ENCODE measurements at places on chromosomes 4 and X. TPM values are rescaled to one million over a fixed set of nuclear protein-coding genes. Genes with fewer than 3 reads are reported as not detected.
A peak's percentile ranks its signal among the peaks of the same experiment; 100 is the strongest.

DNA sequence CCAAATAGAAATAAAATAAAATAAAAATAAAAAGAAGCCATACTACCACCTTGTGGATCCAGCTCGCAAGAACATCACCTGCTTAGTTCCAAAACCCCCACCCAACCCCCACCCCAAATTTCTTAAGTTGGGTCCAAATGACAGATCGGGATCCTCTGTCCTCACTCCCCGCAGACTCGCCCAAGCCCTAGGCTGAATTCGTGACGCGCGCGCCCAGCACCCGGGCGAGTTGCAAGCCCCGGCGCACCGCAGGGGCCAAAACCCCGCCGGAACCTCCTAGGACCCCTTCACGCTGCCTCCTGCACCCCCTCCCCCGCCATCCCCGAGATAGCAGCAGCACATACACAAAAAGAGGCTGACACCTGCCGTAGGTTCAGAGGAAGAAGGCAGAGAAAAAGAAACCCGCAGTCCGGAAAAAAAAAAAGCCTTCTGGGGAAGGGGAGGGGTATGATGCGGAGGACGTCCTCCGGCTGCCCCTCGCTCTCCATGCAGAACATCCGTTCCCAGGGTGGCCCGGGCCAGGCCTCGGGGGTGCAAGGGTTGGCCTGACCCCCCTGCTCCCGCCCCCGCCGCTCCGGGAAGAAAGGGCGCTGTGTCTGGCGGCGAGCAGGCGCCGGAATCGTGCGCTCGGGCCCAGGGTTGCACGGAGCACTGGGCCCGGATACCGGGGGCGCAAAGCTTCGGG, 2.6 kb downstream of the NLGN4X start:
- no peaks in the 10 kb centered on the region for H3K36me3 ChIP-seq
- H3K4me1 ChIP-seq, result peaks cover 11% of the 10 kb centered on the region
- no peaks in the 10 kb centered on the region for H3K27me3 ChIP-seq
- DNase-seq, result no peak
- no peak overlapping the region for H3K27ac ChIP-seq
- H3K4me3 ChIP-seq, result peak overlapping the region; percentile 40

DNA sequence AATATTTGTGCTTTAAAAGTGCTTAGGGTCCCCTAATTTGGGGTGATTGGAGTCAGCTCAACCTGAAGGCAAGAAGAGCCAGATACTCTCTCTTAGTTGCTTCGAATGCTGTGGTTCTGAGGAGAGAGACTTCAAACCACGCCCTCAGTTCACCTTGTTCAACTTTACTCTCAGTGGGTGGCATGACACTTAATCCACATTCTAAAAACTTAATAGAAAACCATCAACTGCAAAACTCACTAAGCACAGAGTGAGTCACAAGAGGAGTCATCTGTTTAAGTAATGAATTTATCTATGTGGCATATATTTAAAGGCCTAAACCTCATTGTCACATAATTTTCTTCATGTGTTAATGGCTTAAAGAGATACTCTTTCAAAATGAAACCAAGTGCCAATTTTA, 99.5 kb upstream of the SLC4A4 start:
- H3K4me1 ChIP-seq, result no peaks in the 10 kb centered on the region
- no peaks in the 10 kb centered on the region for H3K36me3 ChIP-seq
- no peak for DNase-seq
- H3K27me3 ChIP-seq, result no peaks in the 10 kb centered on the region
- H3K4me3 ChIP-seq, result no peak overlapping the region
- H3K27ac ChIP-seq, result no peak overlapping the region

Gene GDPD2
- total RNA-seq, result not detected

Gene CXCL8
- total RNA-seq, result 0.49 TPM

Gene GLRA3
- not detected for total RNA-seq

DNA sequence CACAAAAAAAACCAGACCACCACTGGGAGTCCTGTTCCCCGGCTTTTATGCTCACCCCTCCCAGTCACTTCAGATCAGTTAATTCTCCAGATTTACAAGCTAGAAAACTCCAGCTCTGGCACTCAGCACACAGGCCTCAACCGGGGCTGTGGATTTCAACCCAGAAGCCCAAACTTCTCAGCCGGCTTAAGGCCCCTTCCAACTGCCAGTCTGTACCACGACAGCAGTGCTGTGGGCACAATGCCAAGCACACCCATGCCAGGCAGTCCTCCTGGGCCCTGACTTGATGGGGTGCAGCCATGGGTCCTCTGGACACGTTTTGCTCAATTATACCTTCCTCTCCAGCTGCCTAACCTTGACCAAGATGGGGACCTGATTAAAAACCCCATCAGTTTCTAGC, 12.2 kb downstream of the SOD3 start:
- no peak for DNase-seq
- no peaks in the 10 kb centered on the region for H3K27me3 ChIP-seq
- no peak overlapping the region for H3K27ac ChIP-seq
- no peak overlapping the region for H3K4me3 ChIP-seq
- H3K36me3 ChIP-seq, result peaks cover 8% of the 10 kb centered on the region

- H3K27ac ChIP-seq, result no peak overlapping the region
- H3K4me3 ChIP-seq, result no peak overlapping the region
- DNase-seq, result no peak
- H3K27me3 ChIP-seq, result no peaks in the 10 kb centered on the region
- H3K4me1 ChIP-seq, result no peaks in the 10 kb centered on the region
Measured at GRCh38 chrX:81411517-81411916, 209.6 kb downstream of the SH3BGRL start.

DNA sequence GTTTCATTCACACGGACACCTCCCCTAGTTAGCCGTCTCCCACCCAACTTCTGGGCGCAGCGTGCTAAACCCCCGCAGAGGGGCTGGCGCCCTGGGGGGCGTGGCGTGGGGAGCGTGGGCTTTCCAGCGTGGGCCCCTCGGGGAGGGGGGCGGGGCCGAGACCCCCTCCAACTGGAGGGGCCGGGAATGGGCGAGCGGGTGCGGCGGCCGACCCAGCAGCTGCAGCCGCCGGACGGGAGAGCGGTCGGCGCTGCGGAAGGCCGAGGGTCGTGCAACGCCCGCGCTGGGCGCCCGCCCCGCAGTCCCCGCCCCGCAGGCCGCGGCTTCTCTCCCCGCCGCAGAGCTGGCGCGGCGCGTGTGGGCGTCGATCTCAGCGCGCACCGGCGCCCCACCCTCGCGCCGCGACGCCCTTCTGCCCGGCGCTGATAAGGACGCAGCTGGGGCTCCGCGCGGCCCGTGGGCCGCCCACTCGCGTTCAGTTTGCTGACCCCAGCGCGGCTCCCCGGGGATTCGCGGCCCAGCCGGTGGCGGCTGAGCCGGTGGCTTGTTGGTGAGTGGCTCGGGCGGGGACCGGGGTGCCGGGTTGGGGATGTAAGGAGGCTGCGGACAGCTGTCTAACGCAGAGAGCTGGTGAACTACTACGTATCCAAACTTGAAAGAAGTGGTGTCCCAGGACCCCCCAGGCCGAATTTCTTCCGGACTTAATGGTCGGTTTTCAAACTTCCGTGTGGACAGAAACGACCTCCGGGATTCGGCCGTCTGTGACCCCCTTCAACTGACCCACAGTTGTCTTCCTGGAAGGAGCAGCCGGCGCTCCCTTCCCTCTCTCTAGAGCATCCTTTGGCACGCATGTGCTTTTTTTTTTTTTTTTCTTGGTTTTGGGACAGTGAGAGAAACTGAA, 1.5 kb downstream of the FHDC1 start:
- H3K27me3 ChIP-seq, result no peaks in the 10 kb centered on the region
- no peaks in the 10 kb centered on the region for H3K36me3 ChIP-seq
- no peak for DNase-seq

DNA sequence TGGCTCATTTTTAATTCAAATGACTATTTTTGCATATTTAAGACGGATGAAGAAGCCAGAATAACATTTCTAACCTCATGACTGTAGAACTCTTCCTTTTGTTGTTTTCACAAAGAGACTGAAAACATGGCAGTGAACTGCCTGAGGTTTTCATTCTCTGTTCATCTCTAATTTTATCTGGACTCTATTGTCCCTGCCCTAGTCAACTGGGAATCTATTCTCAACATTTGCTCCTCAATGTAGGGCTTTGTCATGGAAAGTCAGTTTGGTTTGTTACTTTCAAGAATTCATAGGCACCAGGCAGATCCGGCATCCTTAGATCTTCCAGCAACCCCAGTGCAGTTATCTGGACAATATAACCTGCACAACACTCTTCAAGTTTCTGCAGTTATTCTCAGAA, 277.0 kb downstream of the RAPGEF2 start:
- no peak overlapping the region for H3K4me3 ChIP-seq
- no peaks in the 10 kb centered on the region for H3K4me1 ChIP-seq
- DNase-seq, result no peak
- H3K27ac ChIP-seq, result no peak overlapping the region
- H3K36me3 ChIP-seq, result no peaks in the 10 kb centered on the region
- no peaks in the 10 kb centered on the region for H3K27me3 ChIP-seq

DNA sequence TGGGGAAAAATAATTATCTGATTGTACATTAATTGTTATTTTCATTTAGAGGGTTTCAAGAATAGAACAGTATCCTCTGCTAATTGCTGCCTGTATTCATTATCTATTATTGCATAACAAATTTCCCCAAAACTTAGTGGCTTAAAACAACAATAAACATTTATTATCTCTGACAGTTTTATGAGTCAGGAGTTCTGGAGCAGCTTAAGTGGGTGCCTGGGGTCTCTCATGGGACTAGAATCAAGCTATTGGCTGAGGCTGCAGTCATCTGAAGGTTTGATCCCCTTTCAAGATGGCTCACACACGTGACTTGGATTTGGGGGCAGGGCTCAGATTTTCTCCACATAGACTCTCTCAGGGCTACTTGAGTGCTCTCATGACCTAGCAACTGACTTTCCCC, 98.1 kb upstream of the JADE1 start:
- H3K4me1 ChIP-seq, result no peaks in the 10 kb centered on the region
- H3K4me3 ChIP-seq, result no peak overlapping the region

GRCh38 chr4:123452616-123453015, 56.0 kb downstream of the SPRY1 start:
- H3K27ac ChIP-seq, result no peak overlapping the region
- no peaks in the 10 kb centered on the region for H3K36me3 ChIP-seq
- no peak overlapping the region for H3K4me3 ChIP-seq
- no peak for DNase-seq
- H3K4me1 ChIP-seq, result no peaks in the 10 kb centered on the region

Gene SPACA5B
- total RNA-seq, result not detected

Gene UBA1
- total RNA-seq, result 168 TPM
